Stromal cell of bone marrow (primary cell): ENCODE measurements at places on chromosomes 4 and X.

DNA sequence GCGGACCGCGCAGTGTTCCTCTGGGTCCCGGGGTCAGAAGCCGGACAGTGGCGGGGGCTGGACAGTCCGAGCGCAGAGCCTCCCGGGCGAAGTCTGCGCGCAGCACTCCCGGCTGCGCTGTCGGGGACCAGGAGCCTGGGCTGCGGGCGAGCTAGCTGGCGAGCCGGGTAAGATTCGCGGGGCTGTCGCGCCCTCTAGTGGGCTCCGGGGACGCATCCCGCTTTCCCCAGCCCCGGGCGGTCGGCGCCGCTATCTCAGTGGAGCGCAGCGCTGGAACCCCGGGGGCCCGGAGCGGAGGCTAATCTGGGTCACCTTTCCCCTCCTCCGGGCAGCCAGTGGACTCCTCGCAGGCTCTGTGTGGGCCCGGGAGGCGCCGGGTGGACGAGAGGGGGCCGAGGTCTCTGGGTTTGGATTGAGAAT lies 4.2 kb downstream of the PDGFRA start:
- DNase-seq, result no peak

- DNase-seq, result no peak
Measured at GRCh38 chr4:95018785-95019184, 261.0 kb downstream of the BMPR1B start.

DNA sequence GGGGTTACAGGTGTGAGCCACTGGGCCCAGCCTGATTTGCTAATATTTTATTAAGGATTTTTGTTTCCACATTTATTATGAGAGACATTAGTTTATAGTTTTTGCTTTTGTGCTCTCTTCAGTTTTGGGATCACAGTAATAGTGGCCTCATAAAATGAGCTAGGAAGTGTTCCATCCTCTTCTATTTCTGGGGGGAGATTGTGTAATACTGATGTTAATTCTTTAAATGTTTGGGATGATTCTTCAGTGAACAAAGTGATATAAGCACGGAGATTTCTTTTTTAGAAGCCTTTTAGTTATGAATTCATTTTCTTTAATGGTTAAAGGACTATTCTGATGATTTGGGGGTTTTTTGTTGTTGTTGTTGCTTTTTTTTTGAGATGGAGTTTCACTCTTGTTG lies 41.3 kb downstream of the RBMX start:
- no peak for DNase-seq

- DNase-seq, result no peak
Measured at GRCh38 chr4:185464887-185465286, 6.6 kb downstream of the CCDC110 start.

DNA sequence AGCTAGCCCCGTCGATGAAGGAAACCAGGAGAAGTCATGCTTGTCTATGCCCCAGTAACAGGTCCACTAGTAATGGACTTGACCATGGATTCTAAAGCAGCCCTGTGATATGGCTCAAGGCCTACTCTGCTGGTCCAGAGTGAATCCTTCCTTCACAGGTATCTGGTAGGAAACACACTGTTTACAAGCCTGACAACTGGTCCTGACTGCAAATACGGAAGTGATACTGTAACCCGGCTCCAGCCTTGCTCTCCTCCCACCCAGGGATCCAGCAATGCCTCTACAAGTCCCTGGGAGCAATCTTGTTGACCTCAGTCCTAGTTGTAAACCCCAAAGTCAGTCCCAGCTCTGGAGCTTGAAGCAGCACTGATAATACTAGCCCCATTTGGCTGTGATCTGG lies 239.2 kb upstream of the GRID2 start:
- DNase-seq, result no peak

GRCh38 chr4:26594778-26595177 lies 10.9 kb downstream of the TBC1D19 start:
- DNase-seq, result no peak

DNA sequence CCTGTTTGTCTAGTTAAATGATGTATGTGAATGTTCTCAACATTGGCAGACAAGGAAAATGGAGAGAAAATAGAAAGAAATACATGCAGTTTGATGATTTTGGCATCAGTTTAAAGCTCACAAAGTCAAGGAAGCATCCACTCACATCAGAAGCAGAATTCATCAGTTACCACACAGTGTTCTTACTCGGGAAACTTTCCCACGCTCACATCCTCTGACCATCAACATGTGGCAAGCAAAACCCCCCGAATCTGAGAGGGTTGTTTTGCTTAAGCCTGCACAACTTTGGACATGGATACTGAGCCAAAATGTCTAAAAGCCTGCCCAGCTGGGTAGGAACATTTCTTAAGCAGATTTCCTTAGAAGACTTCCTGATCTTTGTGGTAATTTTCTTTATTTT lies 407.6 kb downstream of the ANKRD50 start:
- DNase-seq, result peak; percentile 18

DNA sequence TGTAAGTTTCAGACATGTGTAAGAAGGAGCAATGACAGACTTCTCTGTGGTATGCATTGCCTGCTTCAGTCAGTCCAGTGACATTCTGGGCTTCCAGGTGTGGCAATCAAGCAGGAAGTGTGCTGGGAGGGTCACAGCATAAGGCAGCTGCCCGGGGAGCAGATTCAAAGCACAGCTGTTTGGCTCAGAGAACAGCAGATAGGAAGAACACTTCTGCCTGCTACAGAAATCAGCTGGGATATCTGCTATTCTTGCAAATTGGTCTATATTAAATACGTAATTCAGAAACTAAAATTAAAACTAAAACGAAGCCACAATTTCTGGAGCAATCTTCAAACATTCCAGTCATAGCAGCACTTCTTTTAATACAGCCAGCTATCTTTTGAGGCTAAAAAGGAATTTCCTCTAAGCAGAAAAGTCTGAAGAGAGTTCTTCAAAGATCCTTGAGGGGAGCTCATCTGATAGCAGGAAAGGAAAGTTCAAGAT lies 47.5 kb upstream of the GALNT7 start:
- no peak for DNase-seq

- DNase-seq, result no peak
Measured at GRCh38 chr4:70718811-70719604, 2.8 kb upstream of the RUFY3 start.

GRCh38 chr4:120052856-120053255 lies 13.8 kb downstream of the MAD2L1 start:
- DNase-seq, result peak; percentile 95

GRCh38 chr4:55920571-55920970 lies 28.2 kb upstream of the CEP135 start:
- DNase-seq, result no peak

DNA sequence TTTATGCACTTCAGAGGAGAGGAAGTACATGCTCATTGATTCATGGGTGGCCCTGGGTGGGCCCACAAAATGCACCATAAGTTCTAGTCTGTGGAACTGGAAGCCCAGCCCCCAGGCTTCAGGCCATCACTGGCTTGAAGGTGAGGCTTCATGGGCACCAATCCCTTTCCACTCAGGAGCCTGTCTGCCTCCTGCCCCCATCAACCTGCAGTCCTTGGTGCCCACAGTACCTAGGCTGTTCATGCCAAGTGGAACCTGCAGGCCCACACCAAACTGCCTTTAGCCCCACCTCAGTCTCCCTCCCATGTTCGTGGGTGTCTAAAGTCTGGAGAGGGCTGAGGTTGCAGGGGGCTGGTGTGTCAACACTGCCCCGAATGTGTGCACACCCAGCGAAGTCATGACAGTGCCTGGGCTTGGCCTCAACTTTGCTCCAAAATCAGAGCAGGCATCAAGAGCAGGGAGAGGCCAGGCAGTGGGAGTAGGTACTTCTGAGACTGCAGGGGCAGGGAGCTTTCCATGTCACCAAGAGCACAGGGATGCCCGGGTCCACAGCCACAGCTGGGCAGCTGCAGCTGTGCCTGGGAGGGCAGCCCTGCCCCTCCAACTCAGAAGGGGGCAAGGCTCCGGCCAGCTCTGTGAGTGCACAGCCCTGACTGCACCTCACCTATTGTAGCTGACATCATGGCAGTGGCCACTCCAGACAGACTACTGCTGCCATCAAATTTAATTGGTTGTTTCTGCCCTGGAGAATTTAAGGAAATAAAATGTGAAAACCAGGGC lies 1250.4 kb upstream of the IGFBP7 start:
- no peak for DNase-seq

DNA sequence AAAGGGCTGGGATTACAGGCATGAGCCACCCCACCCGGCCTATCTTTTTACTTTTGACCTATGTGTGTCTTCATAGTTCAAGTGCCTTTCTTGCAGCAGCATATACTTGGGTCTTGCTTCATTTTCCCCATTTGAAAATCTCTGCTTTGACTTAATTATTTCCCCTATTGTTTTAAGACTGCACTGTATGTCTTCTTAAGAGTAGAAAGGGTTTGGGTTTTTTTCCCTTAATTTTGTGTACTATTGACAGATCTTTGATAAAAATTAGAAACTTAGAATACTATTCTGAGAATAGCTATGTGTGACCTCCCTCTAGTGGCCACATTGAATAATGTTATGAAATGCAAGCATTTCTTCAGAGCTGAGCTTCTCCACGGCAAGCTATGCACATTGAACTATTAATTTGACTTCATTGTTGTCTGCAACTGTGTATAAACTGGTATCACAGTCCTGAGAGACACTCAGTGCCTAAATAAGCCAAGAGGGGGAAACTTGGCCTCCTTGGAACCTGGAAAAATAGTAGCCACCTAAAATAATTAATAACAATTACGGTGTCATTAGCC lies 8.7 kb upstream of the SLC25A4 start:
- peak; percentile 38 for DNase-seq

DNA sequence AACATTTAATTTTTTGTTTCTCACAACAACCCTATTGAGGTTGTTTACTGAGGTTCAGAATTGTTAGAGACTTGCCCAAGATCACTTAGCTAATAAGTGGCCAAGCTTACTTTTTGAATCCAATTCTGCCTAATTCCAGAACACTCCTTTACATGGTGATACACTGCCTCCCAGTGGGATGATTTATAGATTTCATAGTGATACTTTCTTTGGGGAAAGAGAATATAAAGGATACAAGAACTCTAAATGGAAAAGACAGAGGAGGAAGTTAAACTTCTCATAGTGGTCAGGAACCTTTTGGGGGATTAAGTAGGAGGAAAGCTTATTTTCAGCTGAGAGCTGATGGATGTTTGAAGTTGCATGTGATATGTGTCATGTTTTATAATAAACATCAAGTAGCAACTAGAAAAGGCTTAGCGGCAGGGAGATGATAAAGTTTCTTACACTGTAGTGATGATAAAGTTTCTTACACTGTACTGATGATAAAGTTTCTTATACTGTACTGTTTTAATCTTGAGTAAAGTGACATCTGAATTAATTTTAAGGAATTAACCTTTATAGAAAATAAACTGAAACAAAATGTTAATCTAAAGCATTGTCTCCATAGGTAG lies 15.3 kb downstream of the STAG2 start:
- DNase-seq, result no peak

GRCh38 chr4:65999518-65999871 lies 329.2 kb upstream of the EPHA5 start:
- DNase-seq, result no peak
